ELF-1 (cell line): ENCODE measurements at places on chromosomes 13 and 19.

DNA sequence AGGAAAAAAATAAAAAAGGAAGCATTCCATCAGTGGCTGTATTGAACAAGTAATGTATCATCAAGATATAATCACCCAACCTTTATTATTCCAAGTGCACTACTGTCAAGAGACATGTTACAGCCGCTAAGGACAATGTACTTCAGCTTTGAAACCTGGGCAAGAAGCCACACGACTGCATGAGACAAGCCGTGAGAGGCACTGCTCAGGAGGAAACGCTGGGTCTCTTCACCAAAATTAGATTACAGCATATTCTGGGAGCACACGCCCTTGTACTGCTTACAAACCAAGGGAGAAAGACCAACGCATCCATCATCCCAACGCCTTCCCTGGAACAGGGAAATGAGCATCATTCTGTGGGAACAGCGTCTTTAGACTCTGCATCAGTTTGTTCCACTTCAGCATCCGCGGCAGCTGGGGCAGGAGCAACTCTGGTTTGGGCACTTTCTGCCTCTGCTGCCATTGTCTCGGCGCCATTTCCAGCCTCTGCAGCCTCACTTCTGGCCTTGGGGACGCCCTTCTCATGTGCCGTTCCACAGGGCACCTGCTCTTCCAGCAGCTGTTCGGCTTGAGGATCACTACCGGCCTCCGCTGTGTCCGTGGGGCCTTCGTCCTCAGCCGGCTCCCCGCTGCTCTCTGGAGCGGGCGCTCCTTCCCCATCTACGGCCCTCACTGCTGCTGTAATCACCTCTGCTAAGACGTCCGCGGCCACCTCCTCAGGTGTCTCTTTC is 22.4 kb upstream of the BRD4 start:
- no peak for DNase-seq

GRCh38 chr19:12783849-12784393 is 7.4 kb upstream of the JUNB start:
- no peak for DNase-seq

- DNase-seq: peak; percentile 98
Measured at GRCh38 chr19:54464044-54464629, 559 bp upstream of the LENG9 start.

DNA sequence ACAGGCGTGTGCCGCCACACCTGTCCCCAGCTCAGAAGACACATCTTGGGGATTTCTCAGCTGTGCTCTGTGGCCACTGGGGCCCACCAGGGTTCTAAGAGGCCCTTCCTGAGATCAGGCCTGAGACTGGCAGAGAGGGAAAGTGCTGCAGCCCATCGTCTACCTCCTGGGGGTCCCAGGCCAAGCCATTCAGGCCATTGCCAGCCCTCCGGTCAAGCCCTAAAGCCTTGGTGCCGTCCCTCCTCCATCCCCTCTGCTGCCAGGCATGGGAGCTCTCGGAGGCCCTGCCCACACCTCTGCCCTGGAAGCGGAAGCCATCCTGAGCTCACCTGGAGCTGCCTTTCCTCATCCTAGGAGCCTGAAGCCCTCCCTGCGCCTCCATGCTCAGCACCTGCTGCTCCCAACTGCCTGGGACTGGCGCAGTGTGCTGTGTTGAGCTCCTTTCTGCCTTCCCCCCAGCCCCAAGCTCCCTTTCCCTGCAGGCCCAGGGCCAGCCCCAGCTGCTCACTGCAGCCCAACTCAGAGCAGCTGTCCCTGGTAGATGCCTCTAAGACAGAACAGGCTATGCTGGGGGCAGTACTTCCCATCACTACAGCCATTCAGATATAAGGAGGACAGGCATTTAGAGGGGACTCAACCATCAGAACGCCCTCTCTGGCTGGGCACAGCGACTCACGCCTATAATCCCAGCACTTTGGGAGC is 2.9 kb downstream of the SLC7A9 start:
- DNase-seq: peak; percentile 59

DNA sequence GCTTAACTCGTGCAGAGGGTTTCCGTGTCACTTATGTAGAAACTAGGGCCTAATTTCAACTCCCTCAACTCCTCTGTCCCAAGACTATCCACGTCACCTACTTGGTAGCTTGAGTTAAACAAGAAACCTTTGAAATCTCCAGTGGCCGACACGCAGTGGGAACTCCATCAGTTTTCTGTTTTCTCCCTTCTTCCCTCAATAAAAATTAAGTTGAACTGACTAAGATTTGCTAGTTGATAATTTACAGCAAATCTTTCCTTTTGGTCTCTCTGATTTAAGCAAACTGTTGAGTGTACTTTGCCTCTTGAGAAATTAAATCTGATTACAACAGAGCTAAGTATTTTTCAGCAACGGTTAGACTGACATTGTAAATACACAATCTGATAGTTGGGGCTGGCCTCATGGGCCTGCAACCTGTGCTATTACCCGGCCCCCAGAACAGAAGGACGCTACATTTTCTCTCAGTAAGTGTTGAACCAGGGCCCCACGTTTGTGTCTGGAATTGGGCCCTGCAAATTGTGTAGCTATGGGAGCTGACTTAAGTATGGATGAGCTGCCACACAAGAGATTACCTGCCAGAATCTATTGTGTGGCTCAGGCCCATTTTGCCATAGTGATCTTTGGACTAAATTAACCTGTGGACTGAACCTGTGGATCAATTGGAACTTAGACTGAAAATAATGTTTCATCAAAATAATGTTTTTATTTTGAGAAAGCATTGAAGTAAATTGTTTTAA is 708 bp upstream of the ESD start:
- no peak for DNase-seq

- peak; percentile 93 for DNase-seq
Measured at GRCh38 chr19:45670670-45671453, 2.8 kb downstream of the GIPR start.

DNA sequence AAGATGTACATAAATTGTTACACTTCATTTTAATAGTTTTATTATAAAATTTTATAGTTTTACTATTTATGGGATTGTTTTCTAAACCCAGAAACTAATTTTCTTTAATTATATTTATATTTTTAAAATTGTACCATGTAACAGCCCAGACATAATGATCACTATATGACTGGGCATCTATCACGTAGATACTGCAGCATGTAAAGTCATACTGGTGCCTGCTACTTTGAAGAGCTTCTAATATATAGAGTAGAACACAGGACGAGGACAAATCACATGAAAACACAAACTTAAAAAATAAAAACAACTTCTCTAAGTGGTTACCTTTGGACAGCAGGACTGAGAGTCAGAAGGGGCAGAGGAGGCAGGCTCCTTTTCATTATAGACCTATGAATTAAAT is 5.3 kb downstream of the ELF1 start:
- DNase-seq: no peak

- DNase-seq: no peak
Measured at GRCh38 chr13:23320926-23321534, 112.5 kb downstream of the SACS start.

DNA sequence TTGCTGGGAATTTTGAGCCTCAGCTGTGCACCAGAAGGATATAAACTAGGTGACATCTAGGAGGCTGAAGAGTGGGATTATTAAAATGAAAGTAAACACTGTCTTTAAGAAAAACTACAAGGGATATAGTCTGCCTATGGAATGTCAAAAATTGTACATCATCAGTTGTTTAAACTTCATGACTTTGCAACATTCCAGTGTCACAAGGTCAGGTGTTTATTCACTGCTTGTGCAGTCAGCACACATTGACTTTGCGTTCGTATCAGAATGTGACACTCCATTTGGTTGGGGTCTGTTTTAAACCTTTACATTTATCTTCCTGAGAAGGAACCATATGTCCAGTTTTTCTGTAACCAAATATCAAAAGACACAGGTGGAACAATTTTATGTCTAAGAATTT is 85.6 kb downstream of the KL start:
- no peak for DNase-seq

GRCh38 chr19:3813473-3814392 is 27.6 kb upstream of the MATK start:
- DNase-seq: no peak

DNA sequence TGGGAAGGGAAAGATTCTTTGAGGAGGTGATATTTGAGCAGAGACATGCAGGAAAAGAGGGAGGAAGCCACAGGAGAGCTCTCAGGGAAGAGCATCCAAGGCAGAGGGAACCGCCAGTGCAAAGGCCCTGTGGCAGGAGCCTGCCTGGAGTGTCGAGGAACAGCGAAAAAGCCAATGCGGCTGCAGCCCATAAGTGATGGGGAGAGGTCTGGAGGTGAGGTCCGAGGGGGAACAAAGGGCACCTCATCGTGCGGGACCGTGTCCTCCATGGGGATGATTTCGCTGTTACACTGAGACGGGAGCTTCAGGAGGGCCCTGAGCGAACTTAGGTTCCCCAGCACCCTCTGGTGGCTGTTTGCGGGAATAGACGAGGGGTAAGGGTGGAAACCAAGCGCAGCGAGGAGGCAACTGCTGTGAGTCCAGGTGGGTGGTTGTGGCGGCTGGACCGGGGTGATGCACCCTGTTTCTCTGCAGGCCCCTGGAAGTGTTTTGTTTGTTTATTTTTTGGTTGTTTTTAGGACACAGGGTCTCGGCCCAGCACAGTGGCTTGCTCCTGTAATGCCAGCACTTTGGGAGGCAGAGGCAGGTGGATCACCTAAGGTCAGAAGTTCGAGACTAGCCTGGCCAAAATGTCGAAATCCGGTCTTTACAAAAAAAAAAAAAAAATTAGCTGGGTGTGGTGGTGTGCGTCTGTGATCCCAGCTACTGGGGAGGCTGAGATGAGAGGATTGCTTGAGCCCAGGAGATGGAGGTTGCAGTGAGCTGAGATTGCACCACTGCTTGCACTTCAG is 5.9 kb upstream of the EHD2 start:
- peak; percentile 89 for DNase-seq

- DNase-seq: peak; percentile 42
Measured at GRCh38 chr19:19406878-19407632, 1.6 kb downstream of the GATAD2A start.

GRCh38 chr13:110593430-110594130 is 21.8 kb upstream of the NAXD start:
- DNase-seq: no peak

DNA sequence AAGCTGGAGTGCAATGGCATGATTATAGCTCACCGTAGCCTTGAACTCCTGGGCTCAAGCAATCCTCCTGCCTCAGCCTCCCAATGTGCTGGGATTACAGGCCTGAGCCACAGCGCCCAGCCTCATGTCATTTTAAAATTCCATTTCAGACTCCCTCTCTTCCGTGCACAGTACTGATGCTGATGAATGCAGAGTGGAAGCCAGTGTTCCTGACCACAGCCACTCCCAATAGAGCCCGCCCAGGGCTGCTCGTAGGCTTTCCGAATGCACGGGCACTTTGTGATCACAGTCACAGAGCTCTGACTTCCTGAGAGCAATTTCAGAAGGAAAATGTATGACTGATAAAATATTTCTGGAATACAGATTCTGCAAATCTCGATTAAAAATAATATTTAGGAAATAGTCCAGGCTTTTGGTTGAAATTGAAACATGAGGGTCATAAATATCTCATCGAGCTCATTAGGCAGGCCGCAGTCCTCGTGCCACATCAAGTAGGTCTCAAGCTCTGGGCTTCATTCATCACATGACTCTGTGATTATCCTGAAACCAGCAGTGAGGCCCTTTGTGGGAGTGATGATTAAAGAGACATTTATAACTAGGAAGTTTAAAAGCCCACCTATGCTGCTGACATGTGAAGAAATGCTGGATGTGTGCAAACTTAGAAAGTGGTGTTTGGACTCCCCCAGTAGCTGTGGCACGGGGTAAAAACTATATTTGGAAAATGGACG is 38.9 kb upstream of the AMER2 start:
- DNase-seq: no peak

GRCh38 chr19:14185158-14185557 is 20.8 kb downstream of the ADGRL1 start:
- no peak for DNase-seq

- DNase-seq: peak; percentile 4
Measured at GRCh38 chr19:53131085-53131590, 1.6 kb downstream of the ZNF415 start.

GRCh38 chr19:14558370-14559066 is 13.3 kb downstream of the NDUFB7 start:
- peak; percentile 62 for DNase-seq

DNA sequence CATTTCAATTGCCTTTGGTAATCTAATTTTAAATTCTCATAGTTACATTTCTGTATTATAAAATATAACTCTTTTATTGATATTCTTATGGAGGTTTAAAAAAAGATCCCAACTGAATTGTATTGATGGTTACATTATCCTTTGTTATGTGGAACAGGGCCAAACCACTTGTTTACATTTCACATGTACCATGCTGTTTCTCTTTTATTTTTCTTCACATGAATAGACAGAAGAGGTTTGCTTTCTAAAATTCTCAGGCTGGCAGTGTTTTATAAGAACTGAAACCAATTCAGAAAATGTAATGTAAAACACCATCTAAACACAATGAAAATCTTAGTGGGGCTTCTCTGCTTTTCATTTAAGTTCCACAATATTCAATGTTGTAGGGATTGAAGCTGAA is 122.5 kb downstream of the GPC5 start:
- DNase-seq: no peak

DNA sequence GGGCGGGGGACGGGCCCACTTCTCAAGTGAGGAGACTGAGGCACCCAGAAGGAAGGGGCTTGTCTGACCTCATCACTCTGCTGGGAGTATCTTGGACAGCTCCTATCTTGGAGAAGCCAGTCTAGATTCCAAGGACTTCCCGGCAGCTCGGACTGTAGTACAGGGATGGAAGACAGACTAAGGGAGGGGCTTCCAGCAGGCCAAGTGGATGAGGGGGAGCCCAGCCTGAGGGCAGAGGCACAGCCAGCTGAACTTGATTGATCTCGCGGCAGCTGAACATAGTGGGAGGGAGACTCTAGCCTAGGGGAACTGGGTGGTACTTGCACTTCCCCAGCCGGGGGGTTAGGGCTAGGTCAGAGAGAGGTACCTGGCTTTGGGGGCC is 711 bp downstream of the CILP2 start:
- peak; percentile 59 for DNase-seq

GRCh38 chr13:75725736-75726135 is 89.6 kb downstream of the LMO7 start:
- no peak for DNase-seq

DNA sequence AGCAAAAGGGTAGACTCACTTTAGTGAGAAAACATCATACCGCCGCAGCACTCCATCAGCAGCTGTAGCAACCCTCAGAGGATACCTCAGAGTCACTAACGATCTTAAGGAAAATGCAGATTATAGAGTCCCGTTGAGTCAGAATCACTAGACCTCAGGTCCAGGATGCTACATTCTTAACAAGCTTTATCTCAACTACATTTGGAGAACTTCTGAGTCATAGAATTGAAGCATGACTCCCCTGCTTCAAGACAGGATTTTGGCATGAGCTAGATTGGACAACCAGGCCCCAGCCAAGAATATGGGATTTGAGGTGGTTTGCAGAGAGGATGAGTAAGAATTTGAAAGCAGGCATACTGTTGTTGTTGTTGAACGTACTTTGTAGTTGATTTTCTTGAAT is 118.9 kb upstream of the UBL3 start:
- no peak for DNase-seq

- no peak for DNase-seq
Measured at GRCh38 chr13:19071161-19071936, 110.3 kb downstream of the TUBA3C start.

GRCh38 chr19:1104311-1105007 is 665 bp downstream of the GPX4 start:
- DNase-seq: peak; percentile 60
